ENCODE measurements at places on chromosomes 7 and 10.

DNA sequence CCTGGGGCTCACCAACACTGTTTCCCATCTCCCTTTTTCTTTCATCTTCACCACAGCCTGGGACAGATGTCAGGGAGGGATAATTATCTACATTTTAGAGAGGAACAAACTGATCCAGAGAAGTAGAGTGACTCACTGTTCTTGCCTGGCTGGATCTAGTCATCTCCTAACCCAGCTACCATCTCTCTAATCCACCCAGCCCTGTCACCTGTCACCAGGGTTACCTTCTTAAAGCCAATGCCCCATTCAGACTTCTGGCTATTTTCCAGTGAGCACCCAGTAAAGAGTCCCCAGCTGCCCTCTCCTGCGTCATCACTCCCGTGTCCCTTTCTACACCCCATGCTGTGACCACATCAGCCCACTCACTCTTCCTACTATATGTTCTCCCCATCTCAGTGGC, 68.4 kb upstream of the DUSP5 start:
- no peak for DNase-seq

GRCh38 chr7:824664-825063, 7.6 kb upstream of the SUN1 start:
- DNase-seq, result no peak

GRCh38 chr7:32937344-32938174, 19.7 kb upstream of the FKBP9 start:
- DNase-seq, result no peak

DNA sequence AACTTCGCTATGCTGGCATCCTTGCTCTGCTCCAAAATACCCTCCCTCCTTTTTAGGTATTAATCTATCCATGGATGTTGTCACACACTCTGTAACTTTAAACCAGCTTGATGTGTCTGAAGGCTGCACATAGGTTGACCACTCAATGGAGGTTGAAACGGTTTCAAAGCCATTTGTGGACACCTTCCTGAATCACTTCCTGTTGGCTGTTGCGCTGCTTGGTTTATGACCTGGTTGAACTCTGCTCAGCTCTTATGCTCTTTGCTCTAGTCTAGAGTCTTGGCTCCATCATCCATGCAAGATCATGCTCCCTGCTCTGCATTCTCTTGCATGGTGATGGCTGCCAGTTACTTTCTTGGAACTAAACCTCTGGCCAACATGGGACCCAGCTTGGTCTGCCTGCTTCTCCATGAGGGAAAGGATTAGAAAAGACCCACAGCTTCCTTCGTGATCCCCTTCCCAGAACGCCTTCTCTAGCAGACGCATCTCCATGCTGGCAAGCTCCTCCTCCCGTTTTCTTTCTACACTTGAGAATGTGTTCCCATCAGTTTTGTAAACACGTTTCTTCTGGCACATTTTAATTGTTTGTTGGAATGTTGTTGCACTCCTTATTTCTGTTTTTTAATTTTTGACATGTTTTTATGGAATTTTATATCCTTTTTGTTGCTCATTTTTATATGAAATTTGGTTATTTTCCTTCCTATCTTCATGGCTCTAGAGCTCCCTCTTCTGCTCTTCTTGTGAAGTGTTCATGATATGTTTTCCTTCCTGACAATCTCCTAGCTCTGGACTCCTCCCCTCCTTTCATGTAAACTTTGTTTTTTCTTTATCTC, 149.8 kb downstream of the XPNPEP1 start:
- no peak for DNase-seq

- no peak for DNase-seq
Measured at GRCh38 chr10:15898046-15898445, 37.7 kb upstream of the MINDY3 start.

DNA sequence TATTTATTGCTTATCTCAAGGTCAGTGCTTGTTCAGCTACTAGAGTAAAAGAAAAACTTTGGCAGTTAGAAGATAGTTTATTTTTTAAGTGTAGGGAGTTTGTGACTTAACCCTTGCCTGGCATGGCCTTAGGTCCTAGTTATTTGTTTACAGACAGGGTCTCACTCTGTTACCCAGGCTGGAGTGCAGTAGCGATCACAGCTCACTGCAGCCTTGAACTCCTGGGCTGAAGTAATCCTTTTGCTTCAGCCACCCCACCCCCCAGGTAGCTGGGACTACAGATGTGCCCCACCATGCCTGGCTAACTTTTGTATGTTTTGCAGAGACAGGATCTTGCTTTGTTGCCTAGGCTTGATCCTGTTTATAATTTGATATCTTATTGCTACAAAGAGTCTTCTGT, 4.2 kb downstream of the ANLN start:
- DNase-seq, result no peak

DNA sequence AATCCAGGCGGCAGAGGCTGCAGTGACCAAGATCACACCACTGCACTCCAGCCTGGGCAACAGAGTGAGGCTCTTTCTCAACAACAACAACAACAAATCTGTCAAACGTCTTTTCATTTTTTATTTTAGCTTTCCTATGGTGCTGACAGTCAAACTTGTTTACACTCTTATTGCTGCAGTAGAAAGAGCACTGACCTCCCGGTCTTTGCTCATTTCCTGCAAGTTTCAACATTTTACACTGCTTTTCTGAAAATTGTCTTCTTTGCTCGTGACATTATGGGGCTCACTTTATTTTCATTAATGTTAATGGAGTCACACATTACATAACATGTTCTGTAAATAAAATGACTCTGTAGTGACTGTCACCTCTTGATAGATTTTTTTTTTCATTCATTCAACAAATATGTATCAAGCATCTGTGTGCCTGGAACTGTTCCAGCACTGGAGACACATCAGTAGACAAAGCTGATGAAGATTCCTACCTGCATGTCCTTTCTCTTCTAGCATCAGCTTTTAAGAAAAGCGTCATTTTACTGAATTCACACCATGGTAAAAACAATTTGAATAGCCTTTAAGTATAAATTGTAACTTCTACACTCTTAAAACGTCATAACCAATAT, 277.3 kb downstream of the CELF2 start:
- no peak for DNase-seq

- DNase-seq, result no peak
Measured at GRCh38 chr7:15853832-15854470, 167.5 kb upstream of the MEOX2 start.

DNA sequence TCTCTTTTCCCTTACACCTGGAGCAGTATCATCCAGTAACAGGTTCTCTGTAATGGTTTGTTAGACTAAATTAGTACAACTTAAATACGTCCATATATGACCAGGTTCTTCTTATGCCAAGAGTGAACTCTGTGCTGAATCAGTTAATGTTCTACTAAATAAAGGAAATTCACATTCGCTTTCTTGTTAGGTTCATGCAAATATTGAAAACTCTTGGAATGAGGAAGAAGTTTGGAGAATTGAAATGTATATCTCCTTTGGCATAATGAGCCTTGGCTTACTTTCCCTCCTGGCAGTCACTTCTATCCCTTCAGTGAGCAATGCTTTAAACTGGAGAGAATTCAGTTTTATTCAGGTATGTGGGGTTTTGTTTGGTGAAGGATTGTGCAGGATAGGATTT, 15.3 kb upstream of the CFAP69 start:
- DNase-seq, result no peak

GRCh38 chr7:158321056-158321700, 266.4 kb downstream of the PTPRN2 start:
- DNase-seq, result no peak

- no peak for DNase-seq
Measured at GRCh38 chr7:2872296-2872874, 28.3 kb upstream of the GNA12 start.

DNA sequence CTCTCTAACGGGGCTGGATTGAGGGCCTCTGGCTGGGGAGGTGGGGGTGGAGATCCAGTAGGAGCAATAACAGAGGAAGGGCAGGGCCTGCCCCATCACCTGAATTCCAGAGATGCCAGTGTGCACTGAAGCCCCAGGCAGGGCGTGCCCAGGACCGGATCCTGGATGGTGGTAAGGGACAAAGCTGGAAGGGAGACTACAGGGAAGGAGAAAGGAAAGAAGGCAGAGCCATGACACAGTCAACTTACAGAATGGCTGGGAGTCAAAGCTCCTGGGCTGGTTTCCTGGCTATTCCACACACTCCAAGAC, 666 bp downstream of the TMEM139 start:
- DNase-seq, result no peak

DNA sequence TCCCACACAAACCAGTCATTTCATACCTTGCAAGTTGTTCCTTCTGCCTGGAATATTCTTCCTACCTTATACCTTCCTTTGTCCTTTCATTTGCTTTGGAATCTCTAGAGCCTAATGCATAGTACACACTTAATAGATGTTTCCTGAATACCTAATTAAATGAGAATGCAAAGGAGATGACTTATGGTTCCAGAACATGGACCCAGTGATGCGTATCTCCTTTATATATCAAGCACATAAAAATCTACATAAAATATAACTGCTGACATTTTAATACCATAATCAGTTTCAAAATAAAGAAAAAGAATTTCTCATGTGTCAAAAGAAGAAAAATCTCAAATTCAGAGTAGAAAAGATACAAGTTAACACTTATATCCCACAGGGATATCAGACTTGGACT, 110.6 kb upstream of the ASAH2 start:
- DNase-seq, result no peak

GRCh38 chr7:139776486-139777132, 1.2 kb downstream of the HIPK2 start:
- peak; percentile 36 for DNase-seq

GRCh38 chr10:130137090-130137448, 878 bp downstream of the GLRX3 start:
- DNase-seq, result no peak

DNA sequence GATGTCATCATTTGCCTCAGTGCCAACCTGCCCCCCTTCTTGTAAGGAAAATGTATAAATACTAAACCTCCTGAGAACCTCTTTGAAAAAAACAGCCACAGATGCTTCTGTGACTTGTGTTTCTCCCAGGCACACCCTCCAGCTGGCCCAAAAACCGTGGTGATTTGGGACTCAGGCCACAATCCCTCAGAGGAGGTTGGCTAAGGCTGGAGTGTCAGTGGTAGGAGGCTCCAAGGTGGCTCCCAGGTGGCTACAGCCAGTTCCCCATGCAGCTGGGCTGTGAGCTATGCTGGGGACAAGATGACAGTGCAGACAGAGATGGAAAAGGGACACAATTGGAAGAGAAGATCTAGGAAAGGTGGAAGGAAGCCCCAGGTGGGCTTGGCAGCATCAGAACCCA, 104.7 kb downstream of the CPXM2 start:
- DNase-seq, result no peak

DNA sequence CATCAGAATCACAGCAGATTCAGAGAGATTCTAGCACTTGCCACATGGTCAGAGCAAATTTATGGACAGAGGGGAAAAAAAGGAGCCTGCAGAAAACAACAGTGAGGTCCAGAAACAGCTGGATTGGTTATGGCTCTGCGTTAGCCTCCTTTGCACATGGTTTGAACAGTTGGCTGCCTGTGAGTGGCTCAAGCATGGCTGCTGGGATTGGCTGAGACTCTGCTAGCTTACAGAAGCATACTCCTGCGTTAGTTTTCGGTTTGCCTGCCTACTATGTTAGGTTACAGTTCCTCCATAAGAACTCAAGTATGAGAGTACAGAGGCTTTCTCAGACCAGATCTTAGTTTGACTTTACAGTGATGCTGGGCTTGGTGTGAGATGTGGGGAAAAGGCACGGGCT, 80.7 kb upstream of the WDR11 start:
- no peak for DNase-seq

- no peak for DNase-seq
Measured at GRCh38 chr7:149799397-149800168, 26.2 kb upstream of the ZNF467 start.

Data from femur (tissue), 1 donor.